Glutamatergic neuron (in vitro differentiated cells): ENCODE measurements at places on chromosomes 2 and 18.

GRCh38 chr2:160238392-160238791 is 38.3 kb upstream of the ITGB6 start:
- no peaks in the 10 kb centered on the region for H3K36me3 ChIP-seq
- H3K27ac ChIP-seq: no peak overlapping the region
- no peak overlapping the region for H3K4me3 ChIP-seq
- peaks cover 59% of the 10 kb centered on the region for H3K4me1 ChIP-seq
- no peaks in the 10 kb centered on the region for H3K27me3 ChIP-seq
- DNase-seq: no peak

- H3K27ac ChIP-seq: no peak overlapping the region
- H3K36me3 ChIP-seq: peaks cover 7% of the 10 kb centered on the region
- DNase-seq: no peak
Measured at GRCh38 chr18:3340015-3340681, 78.2 kb downstream of the MYL12B start.

- peaks cover 1% of the 10 kb centered on the region for H3K27me3 ChIP-seq
- peaks cover 2% of the 10 kb centered on the region for H3K4me1 ChIP-seq
- no peak for DNase-seq
Measured at GRCh38 chr2:241570961-241571581, 12.5 kb downstream of the BOK start.

GRCh38 chr2:22894761-22895160 is 490.2 kb upstream of the KLHL29 start:
- peak; percentile 51 for DNase-seq
- H3K4me1 ChIP-seq: peaks cover 24% of the 10 kb centered on the region
- peaks cover 1% of the 10 kb centered on the region for H3K27me3 ChIP-seq

DNA sequence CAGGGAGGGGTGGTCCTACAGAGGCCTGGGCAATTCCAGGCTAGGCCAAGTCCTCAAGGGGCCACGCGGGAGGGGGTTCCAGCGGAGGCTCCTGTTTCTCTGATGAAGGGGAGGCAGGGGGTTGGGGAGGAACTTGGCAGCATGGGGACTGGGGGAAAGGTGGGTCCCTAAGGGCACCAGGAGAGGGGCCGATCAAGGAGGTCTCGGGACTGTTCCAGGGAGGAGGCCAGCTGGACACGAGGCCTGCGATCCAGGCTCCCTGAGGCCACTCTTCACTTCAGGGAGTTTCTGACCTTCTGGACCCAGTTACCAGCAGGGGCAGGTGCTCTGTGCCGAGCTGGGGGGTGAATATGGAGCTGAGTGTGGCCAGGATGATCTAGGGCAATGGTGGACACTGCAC is 71.5 kb downstream of the ASB1 start:
- H3K36me3 ChIP-seq: no peaks in the 10 kb centered on the region
- H3K27me3 ChIP-seq: peaks cover 8% of the 10 kb centered on the region
- H3K27ac ChIP-seq: no peak overlapping the region
- no peak for DNase-seq
- H3K4me1 ChIP-seq: peaks cover 4% of the 10 kb centered on the region

GRCh38 chr18:77857678-77858655 is 608.3 kb downstream of the GALR1 start:
- peak overlapping the region; percentile 79 for H3K27ac ChIP-seq
- peaks cover 7% of the 10 kb centered on the region for H3K27me3 ChIP-seq
- DNase-seq: peak; percentile 78
- H3K36me3 ChIP-seq: no peaks in the 10 kb centered on the region
- H3K4me1 ChIP-seq: peaks cover 10% of the 10 kb centered on the region

GRCh38 chr2:24816404-24816803 is 23.2 kb downstream of the CENPO start:
- peaks cover 4% of the 10 kb centered on the region for H3K4me1 ChIP-seq
- H3K36me3 ChIP-seq: no peaks in the 10 kb centered on the region
- DNase-seq: no peak
- H3K27ac ChIP-seq: no peak overlapping the region

- H3K27ac ChIP-seq: no peak overlapping the region
- H3K4me3 ChIP-seq: no peak overlapping the region
- no peak for DNase-seq
- no peaks in the 10 kb centered on the region for H3K36me3 ChIP-seq
Measured at GRCh38 chr2:44686561-44686960, 254.9 kb upstream of the SIX3 start.

DNA sequence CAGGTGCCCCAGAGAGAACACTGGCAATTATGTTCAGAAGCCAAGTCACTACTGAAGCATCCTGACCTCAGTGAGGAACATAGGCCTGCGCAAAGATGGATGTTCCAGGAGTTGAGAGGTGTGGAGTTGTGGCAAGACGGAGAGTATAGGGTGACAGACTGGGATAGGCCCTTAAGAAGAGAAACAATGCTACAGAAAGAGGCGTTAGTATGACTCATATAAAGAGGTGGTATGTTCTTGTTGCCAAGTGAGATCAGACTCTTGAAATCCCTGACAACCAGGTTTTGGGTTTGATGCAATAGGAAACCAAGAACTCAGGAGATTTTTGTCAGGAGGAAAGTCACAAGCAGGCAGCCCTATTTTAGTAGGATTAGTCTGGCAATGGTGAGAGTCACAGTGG is 185.6 kb downstream of the RIT2 start:
- H3K36me3 ChIP-seq: no peaks in the 10 kb centered on the region
- DNase-seq: no peak
- no peaks in the 10 kb centered on the region for H3K27me3 ChIP-seq
- H3K4me1 ChIP-seq: no peaks in the 10 kb centered on the region

DNA sequence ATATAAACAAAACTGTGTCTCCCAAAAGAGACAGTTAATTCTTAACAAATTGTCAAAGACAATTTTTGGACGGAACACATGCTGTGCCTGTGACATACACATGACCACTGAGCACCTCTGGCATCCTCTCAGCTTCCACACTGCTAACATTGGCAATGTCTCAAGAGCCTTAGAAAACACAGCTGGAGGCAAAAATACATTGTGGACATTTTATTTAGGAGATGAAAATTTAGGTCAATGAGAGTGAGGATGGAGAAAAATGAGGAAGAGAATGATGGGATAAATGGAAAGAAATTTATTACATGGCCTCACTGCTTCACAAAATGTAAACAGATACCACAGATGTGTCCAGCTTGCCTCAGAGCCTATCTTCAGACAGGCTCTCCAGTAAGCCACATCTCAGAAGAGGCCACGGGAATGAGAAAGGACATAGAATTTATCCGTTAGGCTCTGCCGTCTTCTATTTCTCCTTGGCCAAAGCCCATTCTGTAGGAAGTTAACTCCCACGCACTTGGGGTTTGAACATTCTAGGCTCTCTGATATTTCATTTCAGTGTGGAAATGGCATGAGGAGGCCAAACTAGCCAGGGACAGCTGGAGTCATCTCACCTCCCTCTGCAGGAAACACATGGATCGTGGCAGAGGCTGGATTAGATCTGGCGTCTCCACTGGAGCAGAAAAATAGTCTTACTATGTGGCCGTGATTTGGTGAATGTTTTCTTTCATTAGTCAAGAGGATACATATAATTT is 519.4 kb upstream of the DSEL start:
- no peak overlapping the region for H3K27ac ChIP-seq
- H3K4me3 ChIP-seq: no peak overlapping the region
- no peaks in the 10 kb centered on the region for H3K27me3 ChIP-seq
- H3K4me1 ChIP-seq: no peaks in the 10 kb centered on the region

DNA sequence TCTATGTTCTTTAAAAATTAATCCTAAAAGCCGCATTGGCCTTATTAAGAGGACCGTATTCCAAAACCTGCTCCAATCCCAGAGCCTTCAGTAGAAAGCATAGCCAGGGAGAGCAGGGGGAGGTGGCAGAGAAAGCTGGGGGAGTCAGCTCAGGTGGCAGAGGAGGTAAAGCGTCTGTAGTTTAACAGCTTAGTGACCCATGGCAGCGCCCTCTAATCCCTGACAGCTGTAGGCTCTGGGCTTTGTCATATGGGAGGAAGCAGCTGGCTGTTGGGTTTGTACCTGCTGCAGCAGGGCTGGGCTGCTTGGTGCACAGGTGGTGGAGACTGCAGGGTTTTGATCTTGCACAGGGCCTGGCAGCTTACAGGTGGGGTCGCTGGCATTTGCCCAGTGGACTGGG is 50.6 kb downstream of the THNSL2 start:
- DNase-seq: no peak
- no peak overlapping the region for H3K27ac ChIP-seq
- no peak overlapping the region for H3K4me3 ChIP-seq
- peaks cover 5% of the 10 kb centered on the region for H3K36me3 ChIP-seq
- H3K4me1 ChIP-seq: no peaks in the 10 kb centered on the region
